ENCODE measurements at places on chromosomes 13 and 19. TPM values are rescaled to one million over a fixed set of nuclear protein-coding genes. Genes with fewer than 3 reads are reported as not detected.

DNA sequence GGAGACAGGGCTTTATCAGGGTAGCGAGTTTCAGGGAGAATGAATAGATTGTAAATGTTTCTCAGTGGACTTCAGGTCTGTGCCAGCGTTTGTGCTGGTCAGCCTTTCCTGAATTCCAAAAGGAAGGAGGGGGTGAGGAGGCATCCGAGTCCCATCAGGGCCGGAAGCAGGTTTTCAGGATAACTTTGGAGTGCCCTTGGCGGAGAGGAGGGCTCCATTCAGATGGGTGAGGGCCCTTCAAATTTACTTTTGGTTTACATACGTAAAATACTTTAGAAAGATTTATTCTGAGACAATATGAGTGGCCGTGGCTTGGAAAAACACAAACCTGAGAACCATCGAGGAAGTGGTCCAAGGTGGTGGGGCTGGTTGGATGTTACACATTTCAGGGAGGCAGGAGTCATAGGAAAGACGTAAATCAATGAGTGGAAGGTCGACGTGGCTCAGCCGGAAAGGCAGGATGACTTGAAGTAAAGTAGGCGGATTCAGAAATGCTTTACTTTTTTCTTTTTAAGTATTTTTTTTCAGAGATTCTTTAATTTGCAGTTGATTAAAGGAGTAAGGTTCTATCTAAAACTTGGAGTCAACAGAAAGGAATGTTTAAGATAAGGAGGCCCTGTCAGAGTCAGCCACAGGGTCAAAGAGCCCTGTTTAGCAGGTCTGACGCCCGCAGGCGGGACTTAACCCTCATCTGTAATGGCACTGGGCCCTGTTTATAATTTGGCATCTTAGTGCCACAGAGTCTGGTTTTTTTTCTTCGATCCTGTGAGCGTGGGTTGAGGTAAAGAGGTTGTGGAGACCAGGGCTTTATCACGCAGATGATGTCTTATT, 32.8 kb downstream of the ATP11A start:
- DNase-seq, result peak; percentile 77

Gene COX7A1
- not detected for total RNA-seq

Gene MIR17HG
- total RNA-seq, result 4.5 TPM

Gene PIK3R2
- 6.5 TPM for total RNA-seq

Gene C19orf67
- not detected for total RNA-seq

Gene KLF5
- 3.3 TPM for total RNA-seq

- DNase-seq, result no peak
Measured at GRCh38 chr13:98133946-98134345, 8.9 kb upstream of the FARP1 start.

Data from Daoy (cell line).